ENCODE measurements at places on chromosomes 7 and 10.
A peak's percentile ranks its signal among the peaks of the same experiment; 100 is the strongest.

DNA sequence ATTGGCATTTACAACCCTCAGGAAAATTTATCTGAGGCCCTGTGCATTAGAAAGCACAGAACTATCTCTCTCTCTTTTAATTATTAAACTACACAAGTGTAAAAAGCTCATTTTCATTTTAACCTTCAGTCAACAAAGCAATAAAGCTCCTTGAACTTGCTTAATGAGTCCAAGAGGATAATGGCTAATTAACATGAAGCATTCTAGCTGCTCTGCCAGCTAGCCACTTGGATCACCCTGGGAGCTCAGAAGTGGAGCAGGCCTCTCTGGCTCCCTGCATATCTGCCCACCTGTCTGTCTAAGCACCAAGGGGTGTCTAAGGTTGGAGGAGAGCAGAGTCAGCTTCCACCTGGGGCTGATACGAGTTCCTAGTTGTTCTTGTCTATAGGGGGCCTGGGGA, 56.0 kb upstream of the SLC35G1 start:
- DNase-seq = no peak

DNA sequence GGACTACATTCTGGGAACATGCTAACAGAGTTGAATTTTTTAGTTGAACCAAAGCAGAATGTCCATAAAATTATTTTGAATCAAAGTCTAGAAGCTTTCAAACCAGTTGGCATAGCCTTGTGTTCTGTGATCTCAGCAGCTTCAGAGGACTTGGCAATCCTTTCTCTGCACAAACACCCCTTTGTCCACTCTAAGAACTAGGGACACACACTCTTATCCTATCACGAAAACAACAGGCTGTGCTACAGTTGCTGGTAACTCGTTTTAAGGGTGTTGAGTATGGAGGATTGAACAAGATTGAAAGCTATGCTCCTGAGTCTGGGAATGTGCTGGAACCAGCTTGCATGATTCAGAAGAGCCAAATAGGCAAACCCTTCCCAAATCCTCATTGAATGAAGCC, 76.4 kb upstream of the PRSS58 start:
- DNase-seq = no peak

DNA sequence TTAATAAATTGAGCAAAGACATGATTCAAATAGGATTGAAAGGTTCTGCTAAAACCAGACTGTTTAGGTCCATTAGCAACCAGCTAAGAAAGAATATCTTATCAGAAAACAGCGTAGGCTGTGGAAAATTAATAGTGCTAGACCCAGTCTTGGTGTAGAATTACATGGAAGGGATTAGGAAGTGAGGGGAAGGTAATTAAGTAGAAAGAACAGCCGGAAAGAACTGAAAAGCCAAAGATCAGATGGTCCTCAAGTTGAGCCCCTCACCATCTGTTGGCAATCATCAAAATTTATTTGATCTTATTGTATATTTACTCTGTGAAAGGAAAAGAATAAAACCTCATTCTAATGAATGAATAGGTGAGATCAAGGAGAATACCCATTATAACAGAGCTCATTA, 50.1 kb downstream of the COL1A2 start:
- peak; percentile 73 for DNase-seq

DNA sequence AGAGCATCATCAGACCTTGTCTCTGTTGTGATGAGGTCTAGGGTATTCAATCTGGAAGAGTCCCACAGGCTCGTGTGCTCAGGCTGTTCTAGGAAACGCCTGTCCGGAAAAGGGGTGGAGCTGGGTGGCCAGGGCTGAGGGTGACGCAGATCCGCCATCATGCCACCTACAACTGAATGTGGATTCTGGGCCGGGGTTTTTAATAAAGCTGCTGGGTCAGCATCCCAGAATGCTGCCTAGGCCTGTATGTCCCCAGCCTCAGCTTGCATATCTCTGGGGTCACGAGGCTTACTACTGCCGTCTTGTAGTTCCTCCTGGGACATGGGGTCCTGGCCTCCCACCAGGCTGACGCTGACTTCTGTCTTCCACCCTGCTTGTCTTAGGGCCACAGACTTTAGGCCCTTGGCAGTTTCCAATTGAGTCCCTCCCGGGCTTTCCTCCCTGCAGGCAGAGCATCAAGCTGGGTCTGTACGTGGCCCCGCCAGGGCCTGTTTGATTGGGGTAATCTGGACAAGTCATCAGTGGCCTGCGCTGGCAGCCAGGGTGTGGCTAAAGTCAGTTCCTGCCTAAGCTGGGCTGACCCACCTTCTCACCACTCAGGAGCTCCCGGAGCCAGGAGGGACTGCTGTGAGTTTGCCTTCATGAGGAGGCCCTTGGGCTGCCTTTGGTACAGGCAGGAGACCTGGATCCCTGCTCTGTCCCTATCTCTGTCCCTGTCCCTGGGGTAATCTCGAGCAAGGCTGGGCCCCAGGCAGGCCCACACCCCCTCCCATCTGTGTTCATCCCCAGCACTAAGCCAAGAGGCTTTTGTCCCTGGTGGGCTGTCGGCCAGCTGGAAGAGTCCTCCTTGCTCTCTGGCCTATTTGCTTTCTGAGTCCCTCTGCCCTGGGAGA, 79.9 kb downstream of the ZMIZ1 start:
- peak; percentile 61 for DNase-seq

- DNase-seq = no peak
Measured at GRCh38 chr10:43206391-43207235, 60.3 kb downstream of the RASGEF1A start.

GRCh38 chr7:78783179-78783962, 670.1 kb downstream of the MAGI2 start:
- DNase-seq = no peak

- no peak for DNase-seq
Measured at GRCh38 chr7:46321556-46322205, 400.6 kb upstream of the IGFBP3 start.

GRCh38 chr7:93117327-93117726, 452 bp downstream of the SAMD9 start:
- no peak for DNase-seq

GRCh38 chr10:55629793-55630490, 731.1 kb downstream of the ZWINT start:
- DNase-seq = no peak

GRCh38 chr7:1861799-1862458, 191.9 kb downstream of the ELFN1 start:
- no peak for DNase-seq

GRCh38 chr10:30357806-30358205, 8.7 kb upstream of the MTPAP start:
- no peak for DNase-seq

- no peak for DNase-seq
Measured at GRCh38 chr10:120217736-120218135, 239.3 kb upstream of the PLPP4 start.

DNA sequence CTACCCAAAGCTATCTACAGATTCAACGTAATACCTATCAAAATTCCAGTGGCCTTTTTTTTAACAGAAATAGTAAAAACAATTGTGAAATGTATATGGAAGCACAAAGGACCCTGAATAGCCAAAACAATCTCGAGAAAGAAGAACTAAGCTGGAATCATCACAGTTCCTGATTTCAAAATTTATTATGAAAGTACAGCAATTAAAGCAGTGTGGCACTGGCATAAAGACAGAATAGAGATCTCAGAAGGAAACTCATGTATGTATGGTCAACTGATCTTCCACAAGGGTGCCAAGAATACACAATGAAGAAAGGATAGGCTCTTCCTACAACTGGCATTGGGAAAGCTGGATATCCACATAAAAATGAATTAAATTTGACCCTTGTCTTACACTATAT, 23.2 kb downstream of the PNLIPRP3 start:
- DNase-seq = no peak

GRCh38 chr10:112653851-112654250, 206.8 kb downstream of the VTI1A start:
- no peak for DNase-seq

DNA sequence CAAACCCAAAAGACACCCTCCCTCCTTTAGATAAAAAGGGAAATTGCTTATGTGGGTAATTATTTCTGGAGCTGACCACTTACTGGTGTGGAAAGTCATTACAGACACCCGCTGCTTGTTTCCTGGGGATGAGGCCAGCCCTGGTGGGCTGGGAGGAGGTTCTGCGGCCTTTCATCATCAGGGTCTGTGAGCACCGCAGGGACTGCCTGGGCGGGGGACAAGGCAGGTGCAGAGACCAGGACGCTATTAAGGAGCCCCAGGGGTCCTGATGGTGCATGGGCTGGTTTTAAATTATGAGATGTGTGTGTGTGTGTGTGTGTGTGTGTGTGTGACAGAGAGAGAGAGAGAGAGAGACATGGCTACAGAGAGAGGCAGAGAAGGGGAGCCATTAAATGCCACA, 171.2 kb downstream of the DNAJB6 start:
- no peak for DNase-seq
